Myocyte (in vitro differentiated cells): ENCODE measurements at places on chromosomes 11 and 22. TPM values are rescaled to one million over a fixed set of nuclear protein-coding genes. Genes with fewer than 3 reads are reported as not detected.

- DNase-seq = no peak
Measured at GRCh38 chr11:29305456-29306232, 711.2 kb downstream of the KCNA4 start.

DNA sequence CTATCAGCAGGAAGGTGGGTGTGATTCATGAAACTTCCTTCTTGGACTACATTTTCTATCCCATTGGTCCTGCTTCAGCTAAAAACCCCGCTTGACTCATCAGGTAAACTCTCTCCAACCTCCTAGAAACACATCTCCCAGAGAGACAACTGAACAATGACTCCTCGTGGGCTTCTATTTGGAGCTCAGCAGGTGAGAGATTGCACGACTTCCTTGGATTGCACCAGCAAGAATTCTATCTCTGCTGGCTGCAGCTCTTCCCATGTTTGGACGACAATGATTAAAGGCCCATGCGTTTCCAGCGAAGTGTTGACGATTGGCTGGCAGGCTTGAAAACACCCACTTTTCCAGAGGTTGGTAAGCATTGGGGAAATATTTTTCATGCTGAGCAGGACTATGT lies 216.1 kb upstream of the NTM start:
- no peak for DNase-seq

DNA sequence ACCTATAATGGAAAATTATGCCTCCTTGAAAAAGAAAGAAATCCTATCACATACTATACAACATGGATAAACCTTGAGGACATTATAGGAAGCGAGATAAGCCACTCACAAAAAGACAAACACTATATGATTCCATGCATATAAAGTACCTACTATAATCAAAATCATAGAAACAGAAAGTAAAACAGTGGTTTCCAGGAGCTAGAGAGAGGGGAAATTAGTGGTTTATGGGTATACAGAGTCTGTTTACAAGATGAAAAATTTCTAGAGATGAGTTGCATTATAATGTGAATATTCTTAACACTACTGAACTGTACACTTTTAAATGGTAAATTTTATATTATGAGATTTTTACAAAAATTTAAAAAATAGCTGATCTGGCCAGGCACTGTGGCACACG lies 40.5 kb upstream of the ARHGAP42 start:
- no peak for DNase-seq

GRCh38 chr11:120985718-120986569 lies 38.0 kb upstream of the TBCEL start:
- peak; percentile 80 for DNase-seq

GRCh38 chr22:37607010-37607934 lies 1.4 kb upstream of the GGA1 start:
- DNase-seq = peak; percentile 63

SMC1B gene
- total RNA-seq = not detected in 2 replicates

IFT27 gene
- 13.4 and 14.6 TPM in 2 replicates for total RNA-seq

VSIG10L2 gene
- not detected in 2 replicates for total RNA-seq

OR5B21 gene
- not detected in 2 replicates for total RNA-seq

GRCh38 chr11:9853929-9854552 lies 190.2 kb downstream of the SWAP70 start:
- DNase-seq = no peak

DNA sequence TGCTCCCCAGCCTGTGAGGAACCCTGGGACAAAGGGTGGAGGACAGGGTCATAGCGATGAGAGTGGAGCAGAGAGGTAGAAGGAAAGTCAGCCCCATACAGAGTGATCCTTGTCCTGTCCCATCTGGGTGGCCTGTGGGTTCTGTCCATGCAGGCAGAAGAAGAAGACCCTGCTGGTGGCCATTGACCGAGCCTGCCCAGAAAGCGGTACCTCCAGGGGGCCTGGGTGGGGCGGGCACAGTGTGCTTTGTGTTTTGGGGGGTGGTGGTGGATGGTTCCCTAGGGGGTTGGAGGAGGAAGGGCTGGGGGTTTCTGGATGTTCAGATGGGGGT lies 7.9 kb downstream of the SIDT2 start:
- no peak for DNase-seq

- no peak for DNase-seq
Measured at GRCh38 chr22:44621401-44622146, 80.4 kb upstream of the PRR5 start.

- no peak for DNase-seq
Measured at GRCh38 chr11:15544353-15544752, 429.6 kb downstream of the INSC start.

- DNase-seq = peak; percentile 60
Measured at GRCh38 chr11:32087597-32087996, 3.3 kb upstream of the RCN1 start.

FAM118A gene
- 12.3 and 12.7 TPM in 2 replicates for total RNA-seq

GRCh38 chr11:47797633-47798032 lies 30.5 kb upstream of the FNBP4 start:
- DNase-seq = peak; percentile 13

GRCh38 chr11:34250732-34251588 lies 106.8 kb downstream of the ABTB2 start:
- DNase-seq = peak; percentile 95

NUP50 gene
- total RNA-seq = 17.9 and 20.9 TPM in 2 replicates

DNA sequence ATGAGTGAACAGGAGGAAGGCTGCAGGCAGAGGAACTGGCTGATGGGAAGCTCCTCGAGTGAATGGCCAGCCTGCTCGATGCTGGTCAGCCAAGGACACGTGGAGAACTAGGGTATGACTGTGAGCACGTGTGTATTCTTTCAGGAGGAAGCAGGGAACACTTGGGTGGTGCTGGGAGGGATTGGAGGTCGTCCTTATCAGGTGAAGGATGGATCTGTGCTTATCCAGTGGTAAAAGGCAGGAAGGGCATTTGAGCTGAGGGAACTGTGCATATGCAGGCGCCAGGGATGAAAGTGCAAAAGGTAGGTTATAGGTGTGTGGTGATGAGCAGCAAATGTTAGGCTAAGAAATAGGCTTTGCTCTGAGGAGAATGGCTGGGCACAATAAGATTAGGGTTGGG lies 9.7 kb upstream of the SLCO2B1 start:
- DNase-seq = no peak

DNA sequence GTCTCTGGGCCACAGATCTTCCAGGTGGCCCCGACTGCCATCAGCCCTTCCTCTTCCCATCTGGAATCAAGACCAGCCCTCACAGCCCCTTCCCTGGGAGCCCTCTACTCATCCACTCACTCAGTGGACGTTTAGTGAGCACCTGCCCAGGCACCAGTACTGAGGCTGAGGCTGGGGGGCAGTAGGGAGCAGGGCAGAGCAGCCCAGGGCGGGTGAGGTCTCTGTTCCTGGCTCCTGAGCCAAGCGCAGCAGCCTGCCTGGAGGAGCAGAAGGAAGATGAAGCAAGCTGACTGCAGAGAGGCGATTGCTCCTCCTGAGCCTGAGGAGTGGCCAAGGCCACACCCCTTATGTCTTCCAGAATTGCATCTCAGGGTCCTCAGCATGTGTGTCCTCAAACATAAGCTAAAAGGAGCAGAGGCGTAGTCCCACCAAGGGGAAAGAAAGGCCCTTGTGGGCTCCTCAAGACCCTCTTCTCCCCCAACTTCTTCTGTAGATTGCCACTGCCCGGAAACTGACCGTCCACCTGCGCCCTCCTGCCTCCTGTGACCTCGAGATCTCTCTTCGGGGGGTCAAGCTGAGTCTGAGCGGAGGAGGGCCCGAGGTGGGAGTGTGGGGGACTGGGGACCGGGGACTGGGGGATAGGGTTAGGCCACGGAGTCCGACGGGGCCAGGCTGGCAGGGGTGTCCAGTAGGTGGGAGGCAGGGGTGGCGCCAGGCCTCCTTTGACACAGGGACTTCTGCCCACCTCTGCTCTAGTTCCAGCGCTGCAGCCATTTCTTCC lies 5.8 kb downstream of the MAPK8IP2 start:
- no peak for DNase-seq

GRCh38 chr11:38598418-38598817 lies 2000.4 kb upstream of the RAG2 start:
- DNase-seq = no peak

- no peak for DNase-seq
Measured at GRCh38 chr22:34969001-34969790, 96.8 kb upstream of the ISX start.

ARVCF gene
- total RNA-seq = 26.2 and 37.7 TPM in 2 replicates

MAPK8IP2 gene
- total RNA-seq = 0.16 and 0.36 TPM in 2 replicates

DNA sequence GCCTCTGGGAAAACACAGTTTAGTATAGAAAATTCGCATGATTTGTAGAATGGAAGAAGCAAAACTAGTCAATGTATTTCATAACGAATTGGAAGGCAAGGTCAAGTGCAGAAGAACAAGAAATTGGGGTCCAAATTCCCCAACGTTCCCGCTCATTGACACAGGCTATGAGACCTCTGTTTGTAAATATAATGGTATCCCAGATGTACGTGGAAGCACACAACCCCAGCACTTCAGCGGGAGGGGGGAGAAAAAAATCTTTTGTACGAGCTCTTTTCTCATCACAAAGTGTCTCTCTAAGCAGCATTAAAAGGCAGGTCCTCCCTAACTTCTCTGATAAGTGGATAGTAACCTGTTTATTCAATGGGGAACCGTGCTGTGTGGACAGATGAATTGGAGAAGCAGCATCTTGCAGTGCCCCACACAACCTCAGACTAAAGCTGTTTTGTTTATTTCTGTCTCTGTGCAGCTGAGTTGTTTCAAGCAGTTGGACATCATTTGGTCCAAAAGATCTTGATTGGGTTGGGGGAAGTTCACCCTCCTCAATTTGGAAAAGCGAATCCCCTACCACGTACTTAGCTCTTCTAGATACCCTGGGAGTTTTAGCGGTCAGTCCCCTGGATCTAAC lies 1.1 kb upstream of the GAB2 start:
- peak; percentile 26 for DNase-seq

GANAB gene
- total RNA-seq = 168 and 174 TPM in 2 replicates

GRCh38 chr11:31788085-31788484 lies 23.0 kb downstream of the PAX6 start:
- no peak for DNase-seq

MS4A6E gene
- total RNA-seq = not detected in 2 replicates

SLC22A9 gene
- not detected in 2 replicates for total RNA-seq

DNA sequence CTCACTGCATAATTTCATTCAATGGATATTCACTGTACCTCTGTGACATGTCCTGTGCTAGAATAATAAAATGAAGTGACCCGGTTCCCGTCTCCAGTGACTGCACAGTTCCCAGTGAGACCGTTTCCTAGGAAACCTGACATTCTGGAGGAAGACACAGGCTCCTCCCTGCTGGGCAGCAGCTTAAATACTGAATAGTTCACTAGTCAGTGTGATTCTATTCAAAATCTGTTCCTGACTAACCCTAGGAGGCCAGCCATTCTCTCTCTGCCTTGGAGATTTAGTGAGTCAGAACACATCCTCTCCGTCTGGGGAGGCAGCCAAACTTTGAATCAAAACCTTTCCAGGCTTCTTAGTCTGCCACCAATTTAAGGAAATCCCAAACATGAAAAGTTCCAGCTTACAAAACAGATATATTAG lies 11.3 kb downstream of the TRIM66 start:
- peak; percentile 89 for DNase-seq

- peak; percentile 61 for DNase-seq
Measured at GRCh38 chr11:13339195-13340153, 61.9 kb downstream of the BMAL1 start.

MYEOV gene
- total RNA-seq = not detected in 2 replicates
